Kidney epithelial cell (primary cell): ENCODE measurements at places on chromosomes 5 and 9. TPM values are rescaled to one million over a fixed set of nuclear protein-coding genes. Genes with fewer than 3 reads are reported as not detected.

The FRMD3 gene
- 5.0 and 5.2 TPM in 2 replicates for total RNA-seq

The GNA14 gene
- total RNA-seq = 0.63 and 1.1 TPM in 2 replicates

The PPIC gene
- total RNA-seq = 26.8 and 37.4 TPM in 2 replicates

The CFAP77 gene
- total RNA-seq = 0.48 and 0.58 TPM in 2 replicates
